Effector memory CD8-positive, alpha-beta T cell (primary cell): ENCODE measurements at places on chromosomes 3 and 15.

- peaks cover 14% of the 10 kb centered on the region for H3K4me1 ChIP-seq
- H3K36me3 ChIP-seq = no peaks in the 10 kb centered on the region
- DNase-seq = no peak
These were observed 11.5 kb downstream of the CRYGS start for GRCh38 chr3:186532598-186533072.

- DNase-seq = no peak
- no peak overlapping the region for H3K27ac ChIP-seq
- no peaks in the 10 kb centered on the region for H3K4me1 ChIP-seq
- H3K36me3 ChIP-seq = no peaks in the 10 kb centered on the region
These were observed 337.3 kb upstream of the TBC1D5 start for GRCh38 chr3:18079739-18080138.

DNA sequence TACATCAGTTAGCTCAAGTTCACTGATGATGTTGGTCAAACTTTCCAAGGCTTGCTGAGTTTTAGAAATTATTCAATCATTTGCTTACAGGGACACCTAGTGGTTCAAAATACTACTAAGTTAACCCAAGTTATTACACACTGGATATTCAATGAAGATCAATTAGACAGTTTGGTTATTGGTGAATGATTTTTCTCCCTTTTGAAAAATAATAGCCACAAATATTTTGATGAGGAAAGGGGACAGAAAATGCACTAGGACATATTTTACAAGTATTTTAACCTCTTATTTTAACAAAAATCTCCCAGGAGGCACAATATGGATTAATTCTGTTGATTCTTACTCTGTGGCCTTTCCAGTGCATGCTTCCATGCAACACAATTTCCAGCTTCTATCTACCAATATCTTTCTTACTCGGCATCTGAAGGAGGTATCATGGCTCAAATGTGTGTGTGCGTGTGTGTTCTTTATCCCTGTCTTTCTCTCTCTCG lies 20.1 kb upstream of the GOLGA6L2 start:
- no peaks in the 10 kb centered on the region for H3K27me3 ChIP-seq
- no peak overlapping the region for H3K4me3 ChIP-seq
- DNase-seq = no peak
- no peak overlapping the region for H3K27ac ChIP-seq
- H3K4me1 ChIP-seq = no peaks in the 10 kb centered on the region
- no peaks in the 10 kb centered on the region for H3K36me3 ChIP-seq

DNA sequence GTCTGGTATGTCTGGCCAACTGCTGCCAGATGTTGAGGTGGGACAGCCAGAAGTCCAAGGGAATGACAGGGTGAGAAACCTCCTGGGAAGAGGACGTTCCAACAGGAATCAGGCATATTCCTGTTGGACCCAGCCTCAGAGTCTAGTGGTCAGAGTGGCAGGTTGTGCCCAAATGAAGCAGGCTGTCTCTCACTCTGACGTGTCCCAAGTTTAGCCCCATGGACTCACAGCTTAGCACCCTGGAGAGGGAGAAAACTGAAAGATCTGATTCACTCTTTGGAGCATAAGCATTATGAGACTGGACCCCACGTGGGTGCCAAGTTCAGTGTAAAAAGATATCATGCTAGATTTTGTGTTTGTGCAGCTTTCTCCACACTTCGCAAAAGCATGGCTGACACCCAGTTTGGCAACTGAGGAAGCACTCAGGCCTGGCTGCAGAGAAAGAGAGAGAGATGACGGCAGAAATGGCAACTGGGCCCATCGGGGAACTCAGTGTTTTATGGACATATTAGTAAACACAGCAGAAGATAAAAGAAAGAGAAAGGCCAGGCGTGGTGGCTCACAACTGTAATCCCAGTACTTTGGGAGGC lies 88.2 kb upstream of the LMCD1 start:
- H3K4me3 ChIP-seq = no peak overlapping the region
- H3K27me3 ChIP-seq = no peaks in the 10 kb centered on the region
- no peaks in the 10 kb centered on the region for H3K36me3 ChIP-seq
- DNase-seq = no peak
- peaks cover 11% of the 10 kb centered on the region for H3K4me1 ChIP-seq

- peak overlapping the region; percentile 46 for H3K27ac ChIP-seq
- no peak overlapping the region for H3K4me3 ChIP-seq
These were observed 170.6 kb downstream of the TBL1XR1 start for GRCh38 chr3:177026505-177027277.

- DNase-seq = no peak
- no peak overlapping the region for H3K4me3 ChIP-seq
- H3K4me1 ChIP-seq = peaks cover 6% of the 10 kb centered on the region
- H3K27ac ChIP-seq = no peak overlapping the region
- H3K36me3 ChIP-seq = peaks cover 2% of the 10 kb centered on the region
- peaks cover 18% of the 10 kb centered on the region for H3K27me3 ChIP-seq
These were observed 73.5 kb upstream of the IQSEC1 start for GRCh38 chr3:13146643-13147143.

DNA sequence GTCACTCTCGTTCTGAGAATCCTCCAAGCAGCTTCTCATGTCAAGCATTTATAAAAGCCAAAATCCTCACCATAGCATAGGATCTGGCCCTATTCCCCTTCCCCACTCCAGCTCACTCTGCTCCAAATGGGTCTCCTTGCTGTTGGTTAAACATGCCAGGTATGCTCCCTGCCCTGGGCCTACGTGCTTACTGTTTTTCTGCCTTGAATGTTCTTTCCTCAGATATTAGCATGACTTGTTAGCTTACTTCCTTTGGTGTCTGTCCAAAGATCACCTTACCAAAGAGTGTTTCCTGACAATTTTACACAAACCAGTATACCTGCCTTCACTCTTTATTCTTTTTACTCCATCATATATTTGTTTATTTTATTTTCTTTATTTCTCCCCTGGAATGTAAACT lies 33.1 kb upstream of the MYO5C start:
- no peak overlapping the region for H3K4me3 ChIP-seq
- no peak for DNase-seq
- H3K27me3 ChIP-seq = no peaks in the 10 kb centered on the region
- peaks cover 55% of the 10 kb centered on the region for H3K36me3 ChIP-seq

- peak; percentile 72 for DNase-seq
- peak overlapping the region; percentile 98 for H3K27ac ChIP-seq
- no peaks in the 10 kb centered on the region for H3K27me3 ChIP-seq
- H3K4me1 ChIP-seq = peaks cover 58% of the 10 kb centered on the region
These were observed 885 bp downstream of the CDV3 start for GRCh38 chr3:133574260-133574881.

DNA sequence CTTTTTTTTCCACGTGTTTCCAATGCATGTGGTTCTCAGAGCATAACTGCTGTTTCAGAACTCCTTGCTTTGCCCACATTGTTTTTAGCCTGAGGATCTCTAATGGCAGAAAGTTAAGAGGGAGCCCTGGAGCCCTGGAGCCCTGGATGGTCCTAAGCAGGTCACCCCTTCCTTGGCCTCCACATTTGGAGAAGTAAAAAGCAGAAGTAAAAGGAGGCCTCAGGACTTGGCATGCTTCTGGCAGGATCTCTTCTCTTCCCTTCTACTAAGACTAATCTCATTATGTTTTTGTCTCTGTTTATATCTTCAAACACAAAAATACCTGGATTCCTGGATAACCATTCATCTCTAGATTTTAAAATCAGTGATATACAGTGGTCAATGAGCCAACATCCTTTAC lies 50.1 kb downstream of the P2RY1 start:
- no peak overlapping the region for H3K27ac ChIP-seq
- H3K4me1 ChIP-seq = no peaks in the 10 kb centered on the region
- H3K4me3 ChIP-seq = no peak overlapping the region
- no peaks in the 10 kb centered on the region for H3K36me3 ChIP-seq
- no peaks in the 10 kb centered on the region for H3K27me3 ChIP-seq

DNA sequence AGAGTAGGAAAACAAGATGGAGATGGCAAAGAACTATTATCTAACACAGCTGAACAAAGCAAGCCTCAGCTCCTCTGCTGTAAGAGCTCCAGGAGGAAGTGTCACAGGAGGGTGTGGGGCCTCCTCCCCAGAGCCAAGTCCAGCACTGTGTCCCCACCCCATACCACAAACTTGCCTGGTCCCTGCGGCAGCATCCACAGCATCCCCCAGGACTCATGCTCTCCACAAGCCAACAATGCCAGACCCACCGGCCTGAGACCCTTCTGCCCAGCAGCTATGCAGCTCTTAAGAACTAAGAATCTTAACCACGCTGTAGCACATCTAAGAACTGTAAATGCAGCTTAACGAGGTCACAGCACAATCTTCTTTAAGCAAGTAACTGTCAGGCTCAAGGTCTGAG lies 9.1 kb downstream of the RBM15B start:
- no peak overlapping the region for H3K4me3 ChIP-seq
- peaks cover 7% of the 10 kb centered on the region for H3K4me1 ChIP-seq
- no peak for DNase-seq

GRCh38 chr3:191792580-191792979 lies 331.6 kb downstream of the PYDC2 start:
- no peaks in the 10 kb centered on the region for H3K27me3 ChIP-seq
- no peaks in the 10 kb centered on the region for H3K36me3 ChIP-seq
- no peak overlapping the region for H3K27ac ChIP-seq
- no peak for DNase-seq

GRCh38 chr3:159760046-159760445 lies 228.6 kb upstream of the IL12A start:
- H3K27ac ChIP-seq = no peak overlapping the region
- no peak overlapping the region for H3K4me3 ChIP-seq

DNA sequence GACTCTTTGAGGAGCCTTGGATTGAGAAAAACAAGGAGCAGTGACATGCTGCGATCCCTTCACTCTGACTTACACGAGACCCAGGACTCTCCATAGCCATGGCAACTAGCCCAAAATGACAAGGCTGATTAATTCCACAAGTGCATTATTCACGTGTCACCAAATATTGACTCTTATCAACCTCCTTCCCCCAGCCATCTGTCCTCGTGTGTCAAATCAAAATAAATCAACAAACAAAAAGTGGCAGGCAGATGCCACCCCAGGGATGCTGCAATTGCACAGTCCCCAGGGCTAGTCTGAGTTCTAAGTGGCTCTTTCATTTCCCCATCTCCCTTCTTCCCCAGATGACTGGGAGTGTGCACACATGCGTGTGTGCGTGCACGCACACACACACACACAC lies 104.9 kb downstream of the AQP9 start:
- no peaks in the 10 kb centered on the region for H3K27me3 ChIP-seq
- H3K4me3 ChIP-seq = no peak overlapping the region
- H3K27ac ChIP-seq = no peak overlapping the region
- DNase-seq = no peak
- H3K4me1 ChIP-seq = no peaks in the 10 kb centered on the region

GRCh38 chr15:77014132-77015081 lies 19.5 kb downstream of the PSTPIP1 start:
- H3K27me3 ChIP-seq = no peaks in the 10 kb centered on the region
- DNase-seq = no peak
- peak overlapping the region; percentile 96 for H3K27ac ChIP-seq
- peaks cover 83% of the 10 kb centered on the region for H3K4me1 ChIP-seq

DNA sequence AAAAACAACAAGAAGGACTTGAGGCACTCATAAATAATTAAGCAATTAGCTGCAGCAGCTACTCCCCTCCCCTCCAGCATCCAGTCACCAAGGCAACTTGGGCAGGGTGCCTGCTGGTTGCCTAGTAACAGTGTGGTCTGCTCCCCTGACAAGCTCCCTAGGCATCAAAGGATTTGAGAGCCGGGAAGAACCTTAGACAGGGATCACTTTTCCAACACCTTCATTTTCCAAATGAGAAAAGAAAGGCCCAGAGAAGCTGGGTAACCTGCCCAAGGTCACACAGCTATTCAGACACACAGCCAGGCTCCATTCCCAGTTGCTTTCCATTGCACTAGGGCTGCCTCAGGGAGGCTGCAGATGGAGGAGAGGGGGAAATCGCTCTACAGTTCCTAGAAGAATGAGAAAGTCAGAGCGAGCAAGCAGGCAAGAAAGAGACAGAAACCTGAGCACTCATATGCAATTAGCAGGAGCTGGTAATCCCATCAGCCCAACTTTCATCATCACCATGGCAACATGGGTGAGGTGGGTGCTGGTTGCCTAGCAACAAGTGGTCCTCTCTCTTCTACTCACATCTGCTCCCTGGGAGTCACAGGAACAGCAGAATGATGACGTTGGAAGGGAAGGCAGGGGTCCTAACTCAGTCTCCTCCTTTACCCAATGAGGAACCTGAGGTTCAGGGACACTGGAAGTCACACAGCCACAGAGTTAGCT lies 3.6 kb upstream of the EIF4E3 start:
- H3K27ac ChIP-seq = no peak overlapping the region
- peaks cover 52% of the 10 kb centered on the region for H3K4me1 ChIP-seq
- H3K27me3 ChIP-seq = no peaks in the 10 kb centered on the region
- no peak for DNase-seq
- peaks cover 24% of the 10 kb centered on the region for H3K36me3 ChIP-seq

DNA sequence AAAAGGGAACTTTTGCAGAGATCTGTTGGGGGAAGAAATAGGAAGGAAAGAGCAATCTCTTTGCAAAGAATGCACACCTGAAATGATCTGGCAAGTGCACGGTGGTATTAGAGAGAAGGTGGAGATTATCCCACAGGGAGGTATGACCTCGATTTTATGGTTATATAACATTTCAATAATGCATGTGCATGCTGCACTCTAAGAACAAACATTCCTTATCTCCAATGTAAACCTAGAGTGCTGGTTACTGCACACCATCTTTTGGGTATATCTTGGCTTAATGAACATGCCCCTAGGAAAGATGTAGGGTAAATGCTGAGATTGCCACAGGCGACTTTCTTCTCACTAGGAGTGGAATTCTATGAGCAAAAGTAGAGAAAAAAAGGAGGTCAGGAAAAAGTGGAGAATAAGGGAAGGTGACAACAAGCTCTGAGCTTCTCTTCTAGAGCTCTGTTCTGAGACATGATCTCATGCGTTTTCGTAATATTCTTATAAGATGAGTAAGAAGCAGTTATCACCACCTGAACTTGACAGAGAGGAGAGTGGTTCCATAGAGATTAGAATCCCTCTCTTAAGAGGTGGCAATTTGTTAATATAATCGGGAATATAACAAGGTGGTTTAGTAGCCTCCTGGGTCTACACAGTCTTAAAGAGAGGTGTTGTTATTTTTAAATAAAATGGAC lies 117.5 kb upstream of the TMC3 start:
- no peak for DNase-seq
- H3K4me3 ChIP-seq = no peak overlapping the region
- H3K36me3 ChIP-seq = no peaks in the 10 kb centered on the region
- no peaks in the 10 kb centered on the region for H3K4me1 ChIP-seq
- H3K27me3 ChIP-seq = peaks cover 69% of the 10 kb centered on the region

GRCh38 chr3:150144191-150144708 lies 173.6 kb upstream of the PFN2 start:
- no peak for DNase-seq
- H3K4me1 ChIP-seq = no peaks in the 10 kb centered on the region
- no peak overlapping the region for H3K27ac ChIP-seq
- no peaks in the 10 kb centered on the region for H3K36me3 ChIP-seq
